ENCODE measurements at places on chromosomes 12 and 14. TPM values are rescaled to one million over a fixed set of nuclear protein-coding genes. Genes with fewer than 3 reads are reported as not detected.

PPP1R13B gene
- 14.4 TPM for total RNA-seq

NELL2 gene
- 2.6 TPM for total RNA-seq

ATG2B gene
- 19.1 TPM for total RNA-seq

EPYC gene
- total RNA-seq = not detected

ART4 gene
- total RNA-seq = not detected

LEMD3 gene
- total RNA-seq = 39.9 TPM

GRCh38 chr12:122014781-122015180, 6.9 kb upstream of the BCL7A start:
- DNase-seq = no peak

- DNase-seq = no peak
Observed at GRCh38 chr12:17793854-17794253, 296.1 kb downstream of the RERGL start.

GRCh38 chr14:89600950-89601826, 184.2 kb upstream of the FOXN3 start:
- DNase-seq = no peak

GRCh38 chr12:23581913-23582312, 367.6 kb downstream of the SOX5 start:
- DNase-seq = no peak

GRCh38 chr12:9271875-9272274, 63.7 kb upstream of the PZP start:
- no peak for DNase-seq

GRCh38 chr12:105547786-105548185, 217.3 kb downstream of the C12orf75 start:
- DNase-seq = no peak

GRCh38 chr12:2358986-2359658, 306.3 kb downstream of the CACNA1C start:
- DNase-seq = no peak

DNA sequence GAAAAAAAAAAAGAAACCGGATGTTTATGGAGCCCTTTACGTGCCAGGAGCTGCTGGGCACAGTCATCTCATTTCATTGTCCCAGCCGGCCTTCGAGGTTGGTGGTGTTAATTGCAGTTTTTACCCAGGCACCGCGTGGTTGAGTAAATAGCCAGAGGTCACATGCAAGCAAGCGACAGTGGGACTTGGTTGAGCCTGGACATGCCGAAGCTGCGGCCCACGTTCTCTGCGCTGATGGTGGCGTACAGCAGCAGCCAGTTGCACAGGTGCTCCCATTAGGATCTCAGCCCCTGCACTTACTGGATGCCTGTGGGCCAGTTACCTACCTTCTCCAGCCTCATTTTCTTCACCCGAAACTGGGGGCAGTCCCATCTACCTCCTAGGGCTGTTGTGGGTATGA, 54.0 kb downstream of the TSPAN9 start:
- DNase-seq = no peak

GRCh38 chr12:92467886-92468285, 234.9 kb upstream of the PLEKHG7 start:
- DNase-seq = no peak

- DNase-seq = no peak
Observed at GRCh38 chr12:90589956-90590355, 365.0 kb downstream of the CCER1 start.

DNA sequence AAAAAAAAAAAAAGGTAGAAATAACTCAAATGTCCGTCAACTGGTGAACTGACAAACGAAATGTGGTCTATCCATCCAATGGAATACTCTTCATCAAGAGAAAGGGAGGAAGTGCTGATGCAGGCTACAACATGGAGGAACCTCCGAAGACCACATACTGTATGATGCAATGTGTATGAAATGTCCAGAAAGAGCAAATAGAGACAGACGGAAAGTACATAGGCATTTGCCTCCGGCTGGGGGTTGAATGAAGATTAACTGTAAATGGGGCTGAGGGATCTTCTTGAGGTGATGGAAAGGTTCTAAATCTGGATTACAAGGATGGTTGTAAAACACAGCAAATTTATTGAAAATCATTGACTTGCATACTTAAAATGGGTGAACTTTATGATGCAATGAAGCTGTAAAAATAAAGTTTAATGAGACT, 35.4 kb downstream of the DLK1 start:
- DNase-seq = no peak

- no peak for DNase-seq
Observed at GRCh38 chr14:73248108-73248868, 11.0 kb downstream of the PAPLN start.

DNA sequence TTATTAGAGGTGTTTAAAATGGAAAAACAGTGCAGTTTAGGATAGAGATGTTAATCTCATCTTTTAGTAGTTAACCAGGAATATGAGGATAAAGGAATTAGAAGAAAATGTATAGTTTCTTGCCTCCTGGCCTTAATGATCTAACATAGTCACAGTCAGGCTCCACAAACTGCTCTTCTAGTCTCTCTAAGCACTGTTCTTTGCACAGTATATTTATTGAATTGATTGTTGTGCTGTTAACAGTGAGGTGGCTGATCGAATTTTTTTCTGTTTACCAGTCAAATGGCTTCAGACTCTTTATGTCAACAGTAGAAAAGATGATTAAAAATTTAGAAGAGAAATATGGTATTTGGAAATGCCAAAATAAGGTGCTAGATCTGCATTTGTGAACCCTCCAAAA, 37.8 kb downstream of the ATF7IP start:
- DNase-seq = no peak

DNA sequence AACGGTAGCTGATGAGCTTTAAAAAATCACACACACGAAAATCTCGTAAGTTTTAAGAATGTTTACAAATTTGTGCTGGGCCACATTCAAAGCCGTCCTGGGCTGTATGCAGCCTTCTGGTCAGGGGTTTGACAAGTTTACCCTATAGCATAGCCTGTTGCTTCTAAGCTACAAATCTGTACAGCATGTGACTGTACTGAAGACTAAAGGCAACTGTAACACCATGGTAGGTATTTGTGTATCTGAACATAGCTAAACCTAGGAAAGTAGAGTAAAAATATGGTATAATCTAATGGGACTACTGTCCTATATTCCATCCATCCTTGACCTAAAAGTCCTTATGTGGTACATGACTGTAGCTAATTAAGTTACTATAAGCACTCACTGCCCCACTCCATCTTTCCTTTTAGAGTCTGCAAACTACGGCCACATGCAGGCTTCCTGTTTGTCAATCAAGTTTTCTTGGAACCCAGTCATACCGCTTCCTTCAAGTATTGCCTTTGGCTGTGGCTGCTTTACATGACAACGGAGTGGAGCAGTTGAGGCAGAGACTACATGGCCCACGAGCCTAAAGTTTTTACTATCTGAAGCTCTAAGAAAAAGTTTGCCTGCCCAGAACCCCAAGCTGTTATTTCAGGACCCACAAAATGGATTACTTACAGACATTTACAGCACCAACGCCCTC, 18.5 kb downstream of the KRT7 start:
- no peak for DNase-seq

DNA sequence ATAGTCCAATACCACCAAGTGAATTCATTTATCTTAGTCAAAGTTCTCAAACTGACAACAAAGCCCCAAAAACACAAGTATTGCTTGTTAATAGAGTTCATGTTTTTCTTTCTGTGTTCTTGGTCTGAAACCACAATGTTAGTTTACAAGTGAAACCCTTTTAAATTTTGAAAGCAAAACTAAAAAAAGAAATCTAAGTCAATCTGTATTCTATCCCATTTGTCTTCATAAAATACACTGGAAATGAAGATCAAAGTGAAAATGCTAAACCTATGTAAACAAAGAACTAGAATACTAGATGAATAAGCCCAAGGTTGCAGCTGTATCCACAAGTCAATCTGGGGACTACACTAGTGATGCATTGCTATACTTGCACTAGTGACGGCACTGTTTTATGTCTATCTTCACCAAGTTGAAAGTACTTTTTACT, 10.4 kb downstream of the MAP4K5 start:
- DNase-seq = no peak

Measured in natural killer cell treated with Interleukin-12 subunit alpha and Interleukin-12 subunit beta and Interleukin-15 and Interleukin-18, amount 100 ng/mL, for 72 hours (primary cell).